ENCODE measurements at places on chromosomes 1 and 21. TPM values are rescaled to one million over a fixed set of nuclear protein-coding genes. Genes with fewer than 3 reads are reported as not detected.

The PPIAL4G gene
- not detected for total RNA-seq

The MARK1 gene
- 1.8 TPM for total RNA-seq

The SPATA17 gene
- total RNA-seq = 1.1 TPM

The RBP7 gene
- 0.56 TPM for total RNA-seq

The FCRL5 gene
- total RNA-seq = 1.8 TPM

All from colonic mucosa (tissue), 4 donors.